ENCODE measurements at places on chromosomes 4 and X.

GRCh38 chr4:13907255-13907751, 279.8 kb upstream of the BOD1L1 start:
- DNase-seq = no peak

- DNase-seq = no peak
Measured at GRCh38 chr4:37652747-37653527, 33.2 kb downstream of the RELL1 start.

- DNase-seq = no peak
Measured at GRCh38 chrX:96591421-96591820, 93.2 kb upstream of the DIAPH2 start.

DNA sequence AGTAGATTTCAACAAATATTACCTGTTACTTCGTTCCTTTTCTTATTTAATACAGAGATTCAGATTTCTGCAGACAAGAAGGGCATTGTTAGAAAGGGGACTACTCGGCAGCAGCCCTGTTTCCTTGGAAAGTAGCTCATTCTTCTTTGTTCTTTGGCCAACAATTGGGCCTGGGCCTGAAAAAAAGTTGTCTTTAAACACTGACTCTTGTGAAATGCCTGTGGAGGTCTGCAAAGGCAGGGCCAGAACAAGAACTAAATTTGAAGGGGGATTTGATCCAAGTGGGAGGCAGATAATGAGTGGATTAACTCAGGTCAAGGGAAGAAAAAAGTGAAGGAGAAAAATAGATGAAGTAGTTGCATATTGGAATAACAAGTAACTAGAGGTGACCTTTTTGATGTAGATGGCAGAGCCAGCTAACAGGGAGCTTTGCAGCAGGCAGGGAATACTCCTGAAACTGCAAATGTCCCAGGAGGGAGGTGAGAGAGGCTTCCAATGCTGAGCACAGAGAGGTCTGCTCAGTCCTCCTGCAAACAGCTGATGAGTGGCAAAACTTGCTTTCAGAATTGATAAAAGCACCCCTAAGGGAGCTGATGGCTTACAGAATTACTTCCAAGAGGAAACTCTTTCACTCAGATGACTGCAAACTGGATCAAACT, 393.2 kb upstream of the HS3ST1 start:
- no peak for DNase-seq

DNA sequence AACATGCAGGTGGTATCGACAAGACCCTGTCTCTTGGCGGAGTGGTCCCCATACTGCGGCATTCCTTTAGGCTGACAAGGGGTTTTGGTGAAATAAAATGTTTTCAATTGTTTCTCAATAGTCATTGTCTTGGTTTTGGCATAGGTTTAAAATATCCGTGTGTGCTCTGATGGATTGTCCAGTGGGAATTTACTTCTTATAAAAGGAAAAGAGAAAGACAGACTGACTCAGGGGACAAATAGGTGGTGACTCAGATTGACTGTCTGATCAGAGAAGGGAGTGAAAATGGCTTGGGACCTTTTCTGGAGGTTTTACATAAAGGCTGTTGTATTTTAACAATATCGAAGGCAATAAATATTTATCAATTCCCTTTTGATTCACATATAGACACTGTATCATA, 129.8 kb downstream of the SORBS2 start:
- DNase-seq = no peak

- DNase-seq = no peak
Measured at GRCh38 chr4:162356181-162356580, 192.4 kb upstream of the FSTL5 start.

DNA sequence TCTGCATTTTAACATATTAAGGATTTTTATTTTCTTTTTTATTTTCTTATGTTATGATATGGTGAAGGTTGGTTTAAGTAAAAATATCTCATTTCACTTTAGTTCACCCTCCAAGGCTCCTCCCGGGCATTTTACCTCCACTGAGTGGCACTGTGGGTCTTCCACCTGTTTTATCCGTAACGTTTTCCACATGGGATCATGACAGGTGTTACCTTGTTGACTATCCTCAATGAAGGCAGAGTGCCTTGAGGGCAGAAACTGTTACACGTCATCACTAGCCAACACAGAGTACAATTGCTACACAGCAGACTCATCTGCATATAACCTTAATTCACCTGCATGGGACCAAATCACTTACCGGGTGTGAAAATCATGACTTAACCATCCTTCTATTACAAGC, 105.8 kb downstream of the GEMIN8 start:
- no peak for DNase-seq

DNA sequence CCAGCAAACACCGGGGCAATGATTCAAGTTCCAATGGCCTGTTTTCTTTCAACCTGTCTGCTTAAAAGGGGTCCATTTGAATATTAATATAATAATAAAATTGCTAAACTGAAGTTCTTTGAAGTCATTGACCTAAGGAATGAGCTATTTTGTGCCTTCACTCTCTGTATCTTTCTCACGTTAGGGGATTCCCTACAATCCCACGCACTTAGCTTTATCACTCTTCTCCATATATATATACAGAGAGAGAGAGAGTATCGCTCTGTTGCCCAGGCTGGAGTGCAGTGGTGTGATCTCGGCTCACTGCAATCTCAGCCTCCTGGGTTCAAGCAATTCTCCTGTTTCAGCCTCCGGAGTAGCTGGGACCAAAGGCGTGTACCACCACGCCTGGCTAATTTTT, 83.9 kb upstream of the NWD2 start:
- DNase-seq = no peak

DNA sequence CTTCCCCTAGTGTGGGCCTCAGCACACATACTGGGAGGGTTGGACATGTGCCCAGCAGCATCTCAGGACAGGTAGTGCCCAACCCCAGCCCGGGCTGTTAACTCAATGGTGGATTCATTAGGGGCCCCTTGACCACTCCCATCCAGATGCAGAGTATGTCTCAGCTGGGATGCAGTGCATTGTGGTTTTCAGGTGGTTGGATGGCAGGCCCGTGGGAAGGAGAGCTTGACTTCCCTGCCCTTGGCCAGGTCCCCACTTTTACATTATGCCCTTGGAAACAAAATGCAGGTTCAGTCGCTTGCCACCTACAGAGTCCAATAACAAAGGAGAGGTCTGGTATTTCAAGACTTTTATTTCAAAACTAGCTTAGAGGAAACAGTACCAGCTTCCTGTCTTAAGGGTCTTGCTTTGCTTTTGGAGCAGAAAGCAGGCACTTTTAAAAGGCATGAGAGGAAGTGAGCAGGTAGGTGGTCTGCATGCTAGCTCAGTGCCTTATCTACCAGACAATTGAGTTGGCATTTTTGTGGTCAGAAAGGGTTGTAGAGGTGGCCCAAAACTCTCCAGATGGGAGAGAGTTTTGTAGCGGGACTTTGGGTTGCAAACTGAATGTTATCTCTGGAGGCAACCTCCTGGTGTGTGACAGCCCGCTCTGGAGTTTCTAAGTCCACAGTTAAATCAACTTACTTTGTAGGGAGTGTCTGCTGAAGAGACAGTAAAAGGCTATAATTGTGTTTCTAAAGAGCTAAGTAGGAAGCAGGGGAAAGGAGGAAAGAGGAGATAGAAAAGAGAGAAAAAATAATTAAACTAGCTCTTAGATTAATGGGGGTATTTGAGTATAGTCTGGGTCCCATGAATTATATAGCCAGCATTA, 171.0 kb downstream of the GALNTL6 start:
- DNase-seq = no peak

DNA sequence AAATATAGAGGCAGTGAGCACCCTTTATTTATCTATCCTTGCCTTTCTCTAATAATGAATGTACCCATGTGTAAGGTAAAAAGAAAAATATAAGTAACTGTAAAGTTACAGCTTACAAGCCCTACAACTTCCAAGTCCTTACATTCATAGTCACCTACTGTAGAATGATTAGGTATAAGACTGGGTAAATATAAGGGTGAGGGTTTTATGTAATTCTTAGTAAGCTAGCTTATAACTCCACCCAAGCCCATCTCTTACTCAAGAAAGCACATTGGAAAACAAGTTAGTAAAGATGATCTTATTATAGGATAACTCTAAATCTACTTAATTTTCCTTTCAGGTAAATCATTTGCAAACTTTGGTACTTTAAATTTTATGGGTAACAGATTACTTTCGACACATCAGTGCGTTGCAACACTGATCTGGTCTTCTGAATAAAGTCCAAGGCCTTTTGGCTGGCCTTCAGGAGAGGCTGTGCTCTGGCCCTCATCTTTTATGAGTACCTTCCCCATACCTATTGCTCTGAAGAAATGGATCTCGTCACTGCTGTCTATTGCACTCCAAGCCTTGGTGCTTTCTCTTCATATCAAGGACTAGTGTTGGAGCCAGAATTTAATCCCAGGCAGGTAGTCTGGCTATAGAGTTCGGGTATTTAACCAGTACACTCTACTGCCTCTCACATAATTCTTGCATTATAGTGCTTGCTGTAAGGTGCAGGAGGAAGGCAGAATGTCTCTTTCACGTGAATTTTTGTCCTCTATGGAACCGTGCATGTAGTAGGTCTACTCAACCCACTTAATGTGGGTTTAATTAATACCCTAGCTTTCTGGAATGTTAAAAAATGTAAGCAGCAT, 443.6 kb upstream of the AR start:
- DNase-seq = no peak

DNA sequence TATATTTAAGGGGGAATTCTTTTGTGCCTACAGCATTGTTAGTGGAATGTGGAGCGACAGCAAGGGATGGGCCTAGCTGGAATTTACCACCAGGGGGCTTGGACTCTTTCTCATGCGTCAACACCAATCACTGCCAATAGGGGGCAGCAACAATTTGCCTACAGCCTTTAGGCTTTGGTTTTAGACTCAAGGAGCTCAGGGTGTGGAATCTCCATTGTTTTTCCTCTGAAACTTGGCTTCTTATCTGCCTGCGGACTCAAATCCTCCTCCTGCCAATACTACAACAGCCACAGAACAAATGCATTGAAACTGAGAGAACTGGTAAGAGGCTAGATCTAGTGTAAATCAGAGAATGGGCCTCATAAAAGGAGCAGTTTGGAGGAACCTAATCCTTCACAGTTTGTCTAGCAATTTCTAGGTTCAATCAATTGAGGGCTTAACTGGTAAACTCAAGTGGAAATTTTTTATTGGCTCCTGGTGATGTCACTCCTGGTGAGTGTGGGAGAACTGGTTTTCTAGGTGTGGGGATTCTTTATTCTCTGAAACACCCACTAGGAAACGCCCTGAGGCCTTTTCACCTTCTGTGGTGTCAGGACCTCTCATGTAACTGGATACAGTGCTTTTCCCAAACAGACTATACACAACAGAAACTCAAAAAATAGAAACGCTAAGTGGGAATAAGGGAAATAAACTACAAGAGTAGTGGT, 27.9 kb upstream of the TMSB4X start:
- peak; percentile 55 for DNase-seq

DNA sequence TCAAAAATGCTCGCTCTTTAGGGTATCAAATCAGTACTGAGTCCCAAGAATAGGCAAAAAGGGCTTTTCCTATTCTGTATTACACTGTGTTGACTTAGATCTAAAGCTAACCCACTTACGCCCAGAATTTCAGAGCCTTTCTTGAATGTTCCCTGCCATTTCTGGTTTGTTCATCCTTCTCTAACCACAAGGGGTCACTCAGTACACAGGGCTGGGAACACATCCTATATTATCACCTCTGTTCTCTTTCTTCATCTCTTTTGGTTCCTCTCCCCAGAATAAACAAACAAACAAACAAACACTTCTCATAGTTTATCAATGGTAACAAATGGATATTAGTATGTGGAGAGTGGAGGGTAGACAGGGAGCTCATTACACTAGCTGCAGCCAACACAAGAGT, 25.5 kb upstream of the MORC4 start:
- no peak for DNase-seq

DNA sequence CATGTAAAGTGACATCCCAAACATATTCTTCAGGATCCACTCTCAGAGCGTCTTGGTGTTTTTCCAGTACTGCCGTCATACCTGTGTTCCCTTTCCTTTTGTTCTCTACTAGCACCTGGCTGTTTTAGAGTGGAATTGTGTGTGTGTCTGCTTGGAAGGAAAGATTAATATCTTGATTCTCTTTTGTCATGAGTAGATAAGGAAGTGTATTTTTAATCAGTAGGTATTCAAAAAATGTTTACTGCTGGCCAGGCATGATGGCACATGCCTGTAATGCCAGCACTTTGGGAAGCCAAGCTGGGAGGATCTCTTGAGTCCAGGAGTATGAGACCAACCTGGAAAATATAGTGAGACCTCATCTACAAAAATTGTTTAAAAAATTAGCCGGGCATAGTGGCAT, 198.8 kb downstream of the CBR4 start:
- no peak for DNase-seq

GRCh38 chrX:12058087-12058486, 80.2 kb upstream of the FRMPD4 start:
- DNase-seq = no peak

DNA sequence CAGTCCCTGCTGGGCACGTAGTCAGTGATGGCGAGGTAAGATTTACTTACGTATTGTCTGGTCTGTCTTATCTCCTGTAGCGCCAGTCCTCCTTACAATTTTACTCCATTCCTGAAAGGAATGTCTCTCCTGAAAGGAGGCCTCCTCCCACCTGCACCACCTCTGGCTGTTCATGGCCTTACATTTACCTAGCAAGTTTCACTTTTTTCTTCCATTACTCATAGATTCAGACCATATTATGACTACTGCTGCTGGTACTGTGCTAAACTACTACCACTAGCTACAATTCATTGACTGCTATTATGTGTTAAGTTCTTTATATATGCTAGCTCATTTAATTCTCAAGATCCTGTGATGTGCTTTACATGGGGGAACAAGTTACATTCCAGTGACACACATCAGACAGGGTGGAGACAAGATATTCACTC, 189.9 kb downstream of the BMPR1B start:
- no peak for DNase-seq

DNA sequence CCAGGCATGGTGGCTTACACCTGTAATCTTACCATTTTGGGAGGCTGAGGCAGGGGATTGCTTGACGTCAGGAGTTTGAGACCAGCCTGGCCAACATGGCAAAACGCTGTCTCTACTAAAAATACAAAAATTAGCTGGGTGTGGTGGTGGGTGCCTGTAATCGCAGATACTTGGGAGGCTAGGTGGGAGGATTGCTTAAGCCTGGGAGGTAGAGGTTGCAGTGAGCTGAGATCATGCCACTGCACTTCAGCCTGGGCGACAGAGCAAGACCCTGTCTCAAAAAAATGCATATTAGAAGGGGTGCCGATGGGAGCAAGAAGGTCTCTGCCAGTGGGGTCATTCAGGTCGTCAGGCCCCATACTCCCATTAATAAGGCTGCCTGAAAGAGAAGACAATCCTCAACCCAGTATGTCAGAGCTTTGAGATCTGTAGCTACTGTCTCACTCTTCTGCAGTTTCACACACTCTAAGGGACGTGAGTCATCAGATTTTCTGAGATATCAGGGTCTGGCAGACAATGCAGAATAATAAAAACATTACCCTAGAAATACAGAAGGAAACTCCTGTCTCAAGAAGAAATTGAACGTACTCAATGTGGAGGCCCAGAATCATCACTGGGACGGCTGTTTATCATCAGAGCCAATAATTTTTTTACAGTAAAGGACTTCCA, 176.7 kb upstream of the FAT1 start:
- DNase-seq = no peak

- DNase-seq = no peak
Measured at GRCh38 chrX:37060999-37061398, 52.8 kb downstream of the FAM47C start.

- DNase-seq = no peak
Measured at GRCh38 chr4:2256781-2257191, 5.1 kb downstream of the MXD4 start.

- DNase-seq = no peak
Measured at GRCh38 chrX:75337525-75337924, 63.6 kb downstream of the UPRT start.

GRCh38 chrX:143664302-143664701, 28.4 kb upstream of the SLITRK4 start:
- DNase-seq = no peak

Measured in progenitor cell of endocrine pancreas (in vitro differentiated cells).